ENCODE measurements at places on chromosomes 3 and 15.

DNA sequence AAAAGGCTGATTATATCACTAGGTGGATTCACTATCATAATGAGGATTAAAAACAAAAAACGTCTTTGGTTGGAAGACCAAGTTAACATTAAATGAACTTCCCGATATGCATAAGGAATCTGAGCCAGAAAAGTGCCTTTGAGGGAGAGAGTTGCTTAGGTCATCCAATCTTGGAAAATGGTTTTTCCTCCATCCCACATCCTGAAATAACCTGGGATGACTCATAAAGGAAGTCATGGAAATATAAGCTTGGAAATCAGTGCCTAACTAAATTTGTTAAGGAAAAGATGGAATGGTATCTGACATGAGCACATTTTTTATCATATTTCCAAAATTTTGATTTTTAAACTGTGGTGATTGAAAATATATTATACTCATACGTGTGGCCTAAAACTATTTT lies 66.0 kb downstream of the KBTBD8 start:
- no peak for DNase-seq

- no peak for DNase-seq
Measured at GRCh38 chr15:20106026-20106425, 435.6 kb downstream of the GOLGA6L6 start.

- no peak for DNase-seq
Measured at GRCh38 chr3:151560738-151561137, 99.9 kb upstream of the IGSF10 start.

DNA sequence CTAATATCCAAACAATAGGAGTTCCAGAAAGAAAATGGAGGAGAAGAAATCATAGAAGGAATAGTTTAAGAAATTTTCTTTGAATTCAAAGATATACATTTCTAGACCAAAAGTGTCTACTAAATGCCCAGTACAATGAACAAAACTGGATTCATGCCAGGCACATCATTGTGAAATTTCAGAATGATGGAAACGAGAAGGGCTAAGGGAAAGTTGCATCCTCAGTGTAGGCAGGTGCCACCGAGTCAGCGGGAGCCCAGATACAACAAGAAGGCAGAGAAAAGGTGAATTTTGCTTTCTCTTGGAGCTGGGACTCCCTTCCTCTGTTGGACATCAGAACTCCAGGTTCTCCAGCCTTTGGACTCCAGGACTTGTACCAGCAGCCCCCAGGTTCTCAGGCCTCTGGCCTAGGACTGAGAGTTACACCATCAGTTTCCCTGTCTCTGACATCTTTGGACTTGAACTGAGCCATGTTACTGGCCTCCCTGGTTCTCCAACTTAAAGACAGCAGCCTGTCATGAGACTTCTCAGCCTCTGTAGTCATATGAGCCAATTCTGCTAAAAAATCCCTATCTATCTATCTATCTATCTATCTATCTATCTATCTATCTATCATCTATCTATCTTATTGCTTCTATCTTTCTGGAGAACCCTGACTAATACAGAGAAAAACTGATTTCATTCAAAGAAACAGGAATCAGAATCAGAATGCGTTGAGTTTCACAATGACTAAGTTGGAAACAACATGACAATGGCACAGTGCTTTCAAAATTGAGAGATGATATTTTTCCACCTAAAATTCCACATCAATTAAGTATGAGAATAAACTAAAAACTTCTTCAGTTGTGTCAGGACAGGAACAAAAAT lies 207.7 kb downstream of the FAM43A start:
- no peak for DNase-seq

GRCh38 chr3:76107935-76108570 lies 322.7 kb upstream of the ZNF717 start:
- DNase-seq = peak; percentile 23

DNA sequence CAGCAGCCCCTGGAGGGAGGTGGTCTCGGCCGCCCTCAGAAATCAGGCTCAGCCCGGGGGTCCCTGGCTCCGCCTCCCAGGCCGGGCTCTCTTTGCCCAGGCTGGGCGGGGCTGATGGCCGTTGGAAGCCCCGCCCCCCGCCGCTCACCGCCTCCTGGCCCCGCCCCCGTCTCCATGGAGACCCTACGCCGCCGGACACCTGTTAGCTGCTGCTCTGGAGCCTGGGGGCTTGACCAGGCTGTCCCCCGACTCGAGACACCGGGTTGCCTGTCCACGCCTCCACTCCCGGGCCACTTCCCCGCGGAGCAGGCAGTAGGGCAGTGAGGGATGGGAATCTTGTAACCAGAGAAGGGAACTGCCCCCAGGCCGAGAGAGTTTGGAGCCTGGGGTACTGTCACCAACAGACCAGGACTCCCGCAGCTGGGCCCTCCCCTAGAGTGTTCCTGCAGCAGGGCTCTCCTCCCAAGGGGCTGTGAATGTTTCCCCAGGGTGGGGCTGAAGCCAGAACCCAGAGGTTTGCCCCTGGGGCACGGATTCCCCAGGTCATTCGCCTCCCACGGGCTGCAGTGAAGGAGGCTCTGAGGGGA lies 27.8 kb upstream of the RPL32 start:
- no peak for DNase-seq

GRCh38 chr3:148955544-148956346 lies 35.6 kb upstream of the GYG1 start:
- DNase-seq = peak; percentile 76

DNA sequence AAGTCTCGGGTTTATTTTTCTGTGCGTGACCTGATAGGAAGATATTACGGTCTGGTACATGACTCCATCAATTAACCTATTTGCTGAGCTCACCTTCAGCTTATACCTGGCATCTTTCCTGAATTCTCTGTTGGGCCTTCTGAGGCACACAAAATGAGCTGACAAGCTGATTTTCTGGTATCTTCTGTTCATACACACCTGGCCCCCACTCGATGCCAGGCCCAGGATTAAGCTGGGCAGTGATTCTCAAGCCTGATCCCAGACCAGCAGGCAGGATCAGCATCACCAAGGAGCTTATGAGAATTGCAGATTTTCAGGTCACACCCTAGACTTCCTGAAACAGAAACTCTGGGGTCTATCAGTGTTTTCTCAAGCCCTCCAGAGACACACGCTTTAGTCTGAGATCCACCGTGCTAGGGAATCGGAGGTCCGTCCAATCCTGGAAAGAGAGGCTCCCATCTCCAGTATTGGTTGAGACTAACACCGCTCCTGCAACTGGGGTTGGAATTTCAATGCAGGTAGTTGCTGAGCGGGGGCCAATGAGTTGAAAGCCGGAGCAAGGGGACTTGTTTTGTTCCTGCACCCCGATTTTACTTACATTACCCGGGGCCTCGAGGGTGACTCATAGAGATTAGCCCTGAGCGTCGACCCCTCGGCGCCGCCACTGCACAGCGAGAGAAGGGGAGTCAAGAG lies 636 bp upstream of the EIF1B start:
- DNase-seq = no peak

- no peak for DNase-seq
Measured at GRCh38 chr3:159904455-159904854, 84.2 kb upstream of the IL12A start.

- no peak for DNase-seq
Measured at GRCh38 chr3:14801031-14801430, 17.7 kb upstream of the FGD5 start.

- DNase-seq = no peak
Measured at GRCh38 chr15:96186105-96186504, 144.4 kb upstream of the NR2F2 start.

DNA sequence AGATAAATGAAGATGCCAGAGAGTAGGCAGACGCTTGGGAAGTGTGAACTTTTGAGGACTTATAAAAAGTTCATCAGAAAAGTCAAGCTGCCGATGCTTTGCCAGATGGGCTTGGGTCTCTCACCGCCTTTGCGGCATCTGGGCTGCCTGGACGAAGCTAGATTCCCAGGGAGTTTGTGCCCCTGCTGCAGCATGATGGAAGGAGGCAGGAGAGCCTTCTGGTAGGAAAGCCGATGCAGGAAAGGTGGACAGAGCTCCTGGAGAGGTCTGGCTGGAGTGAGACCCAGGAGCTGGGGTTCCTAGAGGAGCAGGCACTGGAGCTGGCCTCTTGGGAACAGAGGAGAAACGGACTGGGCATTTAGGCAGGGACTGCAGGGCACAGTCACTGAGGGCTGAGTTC lies 51.9 kb upstream of the ATP2B2 start:
- DNase-seq = no peak

DNA sequence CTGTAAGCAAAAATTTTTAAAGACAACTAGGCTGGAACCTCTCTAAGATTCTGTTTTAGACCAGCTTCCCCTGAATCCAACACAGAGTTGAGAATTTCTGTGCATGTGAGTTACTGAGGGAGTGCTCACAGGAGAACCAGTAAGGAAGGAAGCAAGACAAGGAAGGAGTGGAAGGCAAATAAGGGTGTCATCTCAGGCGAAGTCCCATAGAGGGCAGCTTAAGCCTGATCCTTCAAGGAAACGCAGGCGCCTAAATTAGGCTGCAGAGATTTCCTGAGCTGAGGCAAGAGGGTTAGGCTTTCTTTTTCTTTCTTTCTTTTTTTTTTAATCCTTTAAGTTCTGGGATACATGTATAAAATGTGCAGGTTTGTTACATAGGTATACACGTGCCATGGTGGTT lies 36.2 kb upstream of the COL6A6 start:
- DNase-seq = peak; percentile 43

DNA sequence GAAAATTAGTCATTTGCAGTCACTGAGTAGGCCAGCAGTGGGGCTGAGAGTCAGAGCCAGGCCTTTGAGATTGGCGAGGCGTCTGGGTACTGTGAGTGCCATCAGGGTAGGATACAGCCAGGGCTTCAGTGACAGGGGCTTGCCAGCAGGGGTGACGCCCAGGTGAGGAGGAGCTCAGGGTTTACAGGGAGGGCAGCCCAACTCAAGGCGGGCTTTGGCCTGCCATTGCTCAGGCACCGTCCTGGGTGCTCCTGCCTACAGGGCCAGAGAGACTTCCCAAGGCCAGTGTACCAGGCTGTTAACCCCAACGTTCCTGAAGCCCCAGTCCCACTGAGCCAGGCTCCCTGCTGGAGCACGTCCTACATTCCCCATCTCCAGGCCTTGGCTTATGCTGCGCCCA lies 152.0 kb downstream of the FBLN2 start:
- DNase-seq = no peak

GRCh38 chr15:82137261-82137660 lies 91.4 kb upstream of the MEX3B start:
- DNase-seq = no peak

DNA sequence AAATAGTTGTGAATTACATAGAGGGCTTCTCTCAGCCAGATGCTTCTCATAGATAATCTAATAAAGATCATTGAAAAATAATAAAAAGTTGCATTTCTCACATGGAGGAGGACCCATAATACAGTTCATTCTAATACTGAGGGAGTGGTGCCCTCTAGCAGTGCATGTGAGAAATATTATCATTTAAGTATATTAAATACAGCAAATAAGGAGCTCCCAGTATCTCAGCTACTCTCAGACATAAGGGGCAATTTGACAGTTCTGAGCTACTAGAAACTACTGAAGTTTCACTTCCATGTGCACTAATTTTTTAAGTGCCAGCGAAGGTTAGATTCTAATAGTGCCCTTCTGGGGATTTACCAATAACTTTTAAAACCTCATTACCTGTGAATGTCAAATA lies 188.3 kb downstream of the IL5RA start:
- DNase-seq = no peak

- no peak for DNase-seq
Measured at GRCh38 chr3:183044547-183045229, 54.6 kb downstream of the MCCC1 start.

DNA sequence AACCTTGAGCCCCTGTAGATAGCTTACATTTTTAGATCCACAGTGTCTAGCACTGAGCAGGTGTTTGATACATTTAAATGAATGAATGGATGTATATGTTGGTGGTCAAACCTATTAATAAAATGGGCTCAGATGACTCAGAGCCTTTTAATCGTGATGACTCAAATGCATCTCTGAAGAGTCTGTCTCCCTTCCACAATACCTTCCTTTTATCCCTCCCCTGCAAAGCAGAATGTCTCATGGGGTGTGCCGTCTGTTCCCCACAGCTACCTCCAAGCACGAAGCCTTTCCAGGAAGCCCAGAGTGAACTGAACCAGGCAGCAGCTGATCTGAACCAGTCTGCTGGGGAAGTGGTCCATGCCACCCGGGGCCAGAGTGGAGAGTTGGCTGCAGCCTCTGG lies 303.5 kb upstream of the TPM1 start:
- no peak for DNase-seq

DNA sequence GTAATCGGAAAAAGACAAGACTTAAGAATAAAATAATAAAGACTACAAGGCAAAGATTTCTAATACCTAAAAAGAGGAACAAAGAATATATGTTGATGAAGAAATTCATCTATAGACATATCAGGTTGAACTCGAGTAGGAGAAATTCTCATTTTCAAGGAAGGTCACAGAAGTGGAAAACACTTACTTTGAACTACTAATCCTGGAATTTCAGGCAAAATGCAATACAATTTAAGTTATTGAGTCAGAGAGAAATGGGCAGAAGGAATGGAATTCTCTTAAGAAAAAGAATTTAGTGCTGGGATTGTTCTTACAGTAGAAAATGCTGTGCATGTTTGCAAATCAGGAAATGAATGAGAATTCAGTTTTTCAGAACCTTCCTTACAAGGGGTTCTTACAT lies 135.9 kb upstream of the TGFBR2 start:
- no peak for DNase-seq

GRCh38 chr3:31106204-31106603 lies 211.7 kb upstream of the GADL1 start:
- no peak for DNase-seq

DNA sequence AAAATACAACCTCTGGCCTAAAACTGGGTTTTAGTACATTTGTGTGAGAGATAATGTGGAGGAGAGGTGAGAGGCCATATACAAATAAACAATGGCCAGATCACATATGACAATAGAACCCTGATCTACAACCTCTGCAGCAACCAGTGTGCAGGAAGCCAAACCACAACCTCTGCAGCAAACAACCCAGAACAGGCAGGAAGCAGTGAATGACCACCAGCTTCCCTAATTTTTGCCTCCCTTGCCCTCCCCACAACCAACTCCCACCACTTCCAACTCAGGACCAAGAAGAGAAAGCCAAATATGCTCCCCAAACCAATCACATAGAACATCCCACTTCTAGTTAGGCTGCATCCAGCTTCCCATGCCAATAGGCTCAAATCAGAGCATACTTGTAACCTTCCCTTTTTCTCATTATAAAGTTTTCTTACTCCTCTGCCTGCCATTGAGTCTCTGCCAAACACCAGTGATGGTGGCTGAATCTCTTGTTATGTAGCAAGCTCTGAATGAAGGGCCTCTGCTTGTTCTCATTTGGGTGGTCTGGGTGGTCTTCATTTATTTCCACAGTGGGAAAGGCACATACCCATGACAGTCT lies 102.6 kb upstream of the GAP43 start:
- DNase-seq = no peak

DNA sequence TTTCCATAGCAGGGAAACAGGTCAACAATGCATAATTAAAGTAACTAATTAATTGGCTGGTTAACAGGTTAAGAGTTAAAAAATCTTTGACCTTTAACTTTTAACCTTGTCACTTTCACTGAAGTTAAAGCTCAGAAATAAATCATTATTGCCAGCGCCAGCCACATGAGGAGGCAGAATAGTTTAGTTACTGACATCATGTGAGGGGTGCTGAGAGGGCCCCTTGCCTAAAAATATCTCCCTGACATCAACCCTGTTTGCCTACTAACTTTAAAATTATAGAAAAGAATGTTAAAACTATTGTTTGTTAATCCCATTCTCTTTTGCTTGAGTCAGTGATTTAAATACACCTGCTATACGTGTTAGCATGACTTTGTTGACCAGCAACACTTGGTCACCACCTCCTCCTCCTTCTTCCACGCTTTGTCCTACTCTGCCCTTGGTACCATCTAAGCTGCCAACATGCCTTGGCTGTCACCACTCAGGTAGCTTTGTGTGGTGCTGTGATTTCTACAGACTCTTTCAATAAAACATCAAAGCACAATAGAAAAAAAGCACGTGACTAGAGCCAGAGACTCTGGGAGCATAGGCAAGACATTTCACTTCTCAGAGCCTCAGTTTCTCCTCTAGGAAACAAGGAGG lies 2.7 kb downstream of the FBXO40 start:
- no peak for DNase-seq

Measured in NT2/D1 (cell line).